ENCODE measurements at places on chromosomes 6 and 20.

GRCh38 chr6:29853245-29853644, 25.6 kb downstream of the HLA-G start:
- no peak for DNase-seq

- DNase-seq: no peak
These were observed 3.5 kb upstream of the PRIM2 start for GRCh38 chr6:57313711-57314471.

GRCh38 chr6:106666282-106667021, 37.1 kb downstream of the QRSL1 start:
- no peak for DNase-seq

GRCh38 chr6:815348-815738, 122.4 kb upstream of the EXOC2 start:
- DNase-seq: no peak

- no peak for DNase-seq
These were observed 26.7 kb downstream of the MDN1 start for GRCh38 chr6:89792881-89793280.

DNA sequence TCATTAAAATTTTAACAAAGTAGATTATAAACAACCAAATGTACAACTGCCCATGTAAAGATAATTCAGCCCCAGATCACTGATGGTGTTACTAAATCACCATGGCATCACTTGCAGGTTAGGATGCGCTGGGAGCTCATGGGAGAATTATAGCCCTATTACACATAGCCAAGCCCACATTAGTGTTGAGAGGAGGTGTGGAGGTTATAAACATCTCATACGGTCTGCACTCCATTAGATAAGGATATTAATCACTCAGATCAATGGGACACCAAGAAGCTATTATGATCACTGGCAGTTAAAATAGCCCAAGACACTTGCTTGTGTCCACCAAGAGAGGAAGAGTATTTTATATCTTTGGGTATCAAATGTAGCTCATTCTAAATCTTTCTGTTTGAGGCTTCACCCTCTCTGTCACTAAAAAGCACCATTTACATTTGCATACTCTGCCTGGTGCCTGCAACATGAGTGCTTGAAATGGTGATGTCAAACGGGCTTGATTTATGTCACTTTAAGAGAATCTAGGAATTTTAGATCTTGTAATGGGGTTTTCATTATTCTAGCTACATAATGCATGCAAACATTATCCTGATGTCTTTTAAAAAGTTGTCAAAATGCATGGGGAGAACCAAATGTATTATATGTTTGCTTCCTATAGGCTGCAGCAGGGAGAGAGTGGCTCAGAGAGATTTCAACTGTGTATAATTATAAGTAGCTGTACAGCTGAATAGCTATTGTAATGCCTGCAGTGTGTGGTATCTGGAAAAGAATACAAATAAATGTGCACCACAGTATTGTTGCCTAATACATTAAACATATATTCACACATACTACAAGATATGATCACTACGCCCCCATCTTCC, 654.1 kb upstream of the MARCKS start:
- no peak for DNase-seq

GRCh38 chr6:70601014-70601413, 34.3 kb downstream of the SDHAF4 start:
- no peak for DNase-seq

- no peak for DNase-seq
These were observed 136.4 kb upstream of the PTPN1 start for GRCh38 chr20:50373674-50374286.

DNA sequence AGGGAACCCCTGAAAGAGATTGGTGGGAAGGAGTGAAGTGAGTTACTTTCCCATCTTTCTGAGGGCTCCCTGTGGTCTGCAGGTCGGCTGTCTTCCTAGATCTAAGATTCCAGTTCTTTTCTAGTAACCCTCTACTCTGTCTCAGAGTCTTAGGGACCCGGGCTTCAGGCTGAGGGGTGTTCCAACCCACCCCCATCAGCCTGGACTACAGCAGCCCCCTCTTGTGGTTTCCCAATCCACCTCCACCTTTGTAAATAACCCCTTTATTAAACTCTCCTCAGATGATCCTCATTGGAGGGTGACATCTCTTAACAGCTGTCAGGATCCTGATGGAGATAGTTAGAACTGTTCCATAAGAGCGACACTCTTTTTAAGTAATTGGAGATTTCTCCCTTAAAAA, 300.4 kb downstream of the LRFN2 start:
- DNase-seq: no peak

GRCh38 chr20:23658336-23658735, 20.6 kb upstream of the CST3 start:
- no peak for DNase-seq

DNA sequence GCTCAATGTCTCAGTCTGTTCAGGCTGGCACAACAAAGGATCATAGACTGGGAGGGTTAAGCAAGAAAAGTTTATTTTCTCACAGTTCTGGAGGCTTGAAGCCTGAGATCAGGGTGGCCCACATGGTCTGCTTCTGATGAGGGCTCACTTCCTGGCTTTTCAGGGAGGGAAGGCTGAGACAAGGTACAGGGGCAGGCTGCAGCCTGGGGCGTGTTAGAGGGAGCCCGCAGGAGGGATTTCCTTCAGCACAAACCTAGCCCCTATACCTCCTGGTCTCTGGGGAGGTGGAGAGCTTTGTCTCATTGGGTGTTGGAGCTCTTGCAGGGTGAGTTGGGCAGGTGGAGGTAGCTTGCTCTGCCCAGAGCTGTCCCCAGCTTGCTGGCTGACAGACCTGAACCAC, 81.1 kb upstream of the GPR6 start:
- DNase-seq: no peak

GRCh38 chr6:64415926-64416325, 780.3 kb downstream of the PHF3 start:
- DNase-seq: no peak

GRCh38 chr6:33008944-33009861, at the start of gene HLA-DOA:
HLA-DOA (minus strand) TSS chr6:33009591.
- DNase-seq: peak; percentile 72

DNA sequence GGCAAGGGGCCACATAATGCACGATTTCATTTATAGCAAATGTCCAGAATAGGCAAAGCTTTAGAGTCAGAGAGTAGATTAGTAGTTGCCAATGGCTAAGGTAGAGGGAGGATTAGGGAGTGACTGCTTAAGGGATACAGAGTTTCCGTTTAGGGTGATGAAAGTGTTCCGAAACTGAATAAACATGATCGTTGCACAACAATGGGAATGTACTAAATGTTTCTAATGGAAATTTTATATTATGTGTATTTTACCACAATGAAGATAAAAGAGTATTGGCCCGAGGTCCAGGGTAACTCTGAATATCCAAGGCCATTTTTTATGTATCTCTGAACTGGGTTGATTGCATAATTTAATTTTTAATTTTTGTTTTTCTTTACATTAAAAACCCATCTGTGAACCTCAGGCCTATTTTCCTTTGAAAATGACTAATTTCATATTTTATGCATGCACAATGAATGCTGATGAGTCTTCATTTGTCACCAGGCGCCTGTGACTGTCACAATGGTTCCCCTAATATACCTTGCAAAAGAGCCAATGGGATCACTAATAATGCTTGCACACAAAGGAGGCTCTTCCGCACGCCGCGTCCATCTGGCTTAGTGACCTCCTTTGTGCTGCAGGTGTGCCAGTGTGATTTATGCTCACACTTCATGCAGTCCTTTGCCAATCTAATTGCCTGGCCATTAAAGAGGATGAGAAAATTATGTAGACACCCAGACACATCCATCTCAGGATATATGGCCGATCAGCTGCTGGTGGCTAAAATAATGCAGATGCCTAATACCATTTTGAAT, 612.5 kb downstream of the CDH26 start:
- no peak for DNase-seq

- no peak for DNase-seq
These were observed 53.4 kb downstream of the SLC24A3 start for GRCh38 chr20:19265646-19266374.

DNA sequence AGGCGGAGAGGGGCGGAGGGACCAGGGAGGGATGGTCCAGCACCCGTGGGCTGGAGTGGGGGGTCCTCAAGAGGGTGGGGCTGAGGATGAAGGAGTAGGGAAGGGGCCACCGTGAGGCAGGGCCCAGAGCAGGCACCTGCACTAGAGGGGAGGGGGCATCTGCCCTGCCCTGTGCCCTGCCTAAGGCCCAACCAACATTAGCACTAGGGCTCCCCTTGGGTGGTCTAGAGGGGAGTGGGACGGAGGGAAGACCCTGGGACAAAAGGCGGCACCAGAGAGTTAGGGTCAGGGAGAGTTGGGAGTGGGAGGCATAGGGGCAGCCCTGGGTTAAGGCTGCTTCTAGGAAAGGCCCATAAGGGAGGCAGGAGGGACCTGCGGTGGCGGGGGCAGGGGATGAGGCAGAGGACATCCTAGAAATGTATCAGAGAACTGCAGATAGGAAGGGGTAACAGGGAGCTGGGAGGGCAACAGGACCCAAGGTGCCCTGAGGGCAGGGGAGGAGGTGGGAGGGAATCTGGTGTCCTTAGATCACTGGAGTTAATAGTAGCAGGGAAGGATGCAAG, 24.5 kb downstream of the HLA-F start:
- peak; percentile 61 for DNase-seq

DNA sequence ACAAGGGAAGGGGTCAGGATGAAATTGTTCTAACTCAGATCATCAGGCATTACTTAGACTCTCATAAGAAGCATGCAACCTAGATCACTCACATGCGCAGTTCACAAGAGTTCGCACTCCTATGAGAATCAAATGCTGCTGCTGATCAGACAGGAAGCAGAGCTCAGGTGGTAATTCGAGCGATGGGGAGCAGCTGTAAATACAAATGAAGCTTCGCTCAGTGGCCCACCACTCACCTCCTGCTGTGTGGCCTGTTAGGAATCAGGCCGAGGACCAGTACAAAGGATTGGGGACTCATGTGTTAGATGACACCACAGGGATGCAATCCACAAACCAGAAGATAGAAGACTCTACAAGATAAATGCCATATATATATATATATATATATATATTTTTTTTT, 31.5 kb upstream of the TOP1 start:
- DNase-seq: no peak

GRCh38 chr6:101645770-101646169, 252.3 kb downstream of the GRIK2 start:
- DNase-seq: no peak

GRCh38 chr6:150211700-150212511, 69.1 kb downstream of the PPP1R14C start:
- DNase-seq: no peak

DNA sequence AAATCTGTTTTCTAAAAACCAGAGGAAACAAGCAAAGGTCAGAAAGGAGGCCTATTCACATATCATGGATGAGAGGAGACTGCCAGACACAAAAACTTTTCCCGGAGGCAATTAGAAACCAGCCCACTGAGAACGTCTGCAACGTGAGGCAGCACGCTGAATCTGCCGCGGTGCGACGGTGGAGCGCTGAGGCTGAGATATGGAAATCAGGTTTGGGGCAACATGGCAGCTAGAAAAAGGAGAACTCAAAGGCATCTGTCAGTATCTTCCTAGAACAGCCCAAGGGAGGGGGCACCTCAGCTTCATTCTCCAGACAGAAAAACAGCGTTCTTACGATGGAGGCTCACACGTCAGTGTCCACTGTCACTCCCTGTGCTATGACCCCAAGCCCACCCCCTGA, 5.2 kb downstream of the PRELID3B start:
- no peak for DNase-seq

- DNase-seq: peak; percentile 30
These were observed 226.2 kb downstream of the SYNDIG1 start for GRCh38 chr20:24695529-24696225.

DNA sequence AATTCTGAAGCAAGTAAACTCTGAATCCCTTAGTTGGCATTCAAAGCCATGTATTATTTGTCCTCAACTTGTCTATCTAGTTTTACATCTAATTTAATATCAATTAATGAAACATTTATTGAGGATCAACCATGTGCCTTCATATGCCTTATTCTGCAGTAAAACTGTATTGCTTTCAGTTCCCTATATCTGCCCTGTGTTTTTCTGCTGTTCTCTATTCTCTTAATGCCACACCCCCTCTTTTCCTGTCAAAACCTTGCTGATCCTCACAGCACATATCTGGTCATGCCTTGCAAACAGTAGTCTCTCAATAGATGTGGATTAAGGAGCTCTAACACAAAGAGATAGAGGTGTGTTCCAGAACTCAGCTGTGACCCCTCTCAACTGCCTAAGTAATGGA, 2.0 kb downstream of the FIG4 start:
- DNase-seq: no peak

- no peak for DNase-seq
These were observed 7.1 kb upstream of the NKX2-2 start for GRCh38 chr20:21520702-21521595.

DNA sequence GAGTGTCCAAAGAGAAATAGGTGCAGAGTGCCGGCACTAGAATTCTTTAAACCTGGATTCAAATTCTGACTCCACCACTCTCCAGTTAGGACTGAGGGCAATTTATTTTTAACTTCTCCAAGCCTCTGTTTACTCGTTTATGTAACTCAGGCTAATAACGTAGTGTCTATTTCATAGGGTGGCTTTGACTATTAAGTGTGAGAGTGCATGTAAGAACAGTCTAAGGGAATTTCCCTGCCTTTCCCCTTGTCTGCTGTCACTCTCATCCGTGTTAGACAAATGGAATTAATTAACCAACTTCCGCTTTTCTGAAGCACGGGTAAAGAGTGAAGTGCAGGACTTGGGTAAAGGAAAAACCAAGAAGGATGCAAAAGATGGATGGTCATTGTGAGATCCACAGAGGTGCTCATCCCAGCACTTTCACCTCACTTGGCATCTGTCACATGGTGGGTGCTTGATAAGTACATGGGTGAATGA, 4.1 kb upstream of the ZKSCAN8 start:
- peak; percentile 71 for DNase-seq

DNA sequence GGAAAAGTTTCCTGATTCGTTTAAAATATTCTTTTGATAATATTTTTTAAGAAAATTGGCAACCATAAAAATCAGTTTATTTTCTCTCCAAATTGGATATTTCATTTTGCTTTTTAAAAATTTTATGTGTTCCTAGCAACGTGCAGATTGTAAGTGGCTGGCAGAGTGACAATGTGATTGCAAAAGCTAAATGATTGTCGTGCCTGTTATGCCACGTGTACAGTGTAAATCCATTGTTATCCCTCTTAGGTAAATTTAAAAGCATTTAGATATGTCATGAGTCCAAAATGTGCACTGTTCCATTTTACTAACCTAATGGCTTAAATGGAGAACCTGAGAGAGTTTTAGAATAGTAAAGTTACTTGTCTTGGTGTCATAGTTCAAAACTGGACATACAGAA, 94.4 kb upstream of the ADGRF4 start:
- no peak for DNase-seq

DNA sequence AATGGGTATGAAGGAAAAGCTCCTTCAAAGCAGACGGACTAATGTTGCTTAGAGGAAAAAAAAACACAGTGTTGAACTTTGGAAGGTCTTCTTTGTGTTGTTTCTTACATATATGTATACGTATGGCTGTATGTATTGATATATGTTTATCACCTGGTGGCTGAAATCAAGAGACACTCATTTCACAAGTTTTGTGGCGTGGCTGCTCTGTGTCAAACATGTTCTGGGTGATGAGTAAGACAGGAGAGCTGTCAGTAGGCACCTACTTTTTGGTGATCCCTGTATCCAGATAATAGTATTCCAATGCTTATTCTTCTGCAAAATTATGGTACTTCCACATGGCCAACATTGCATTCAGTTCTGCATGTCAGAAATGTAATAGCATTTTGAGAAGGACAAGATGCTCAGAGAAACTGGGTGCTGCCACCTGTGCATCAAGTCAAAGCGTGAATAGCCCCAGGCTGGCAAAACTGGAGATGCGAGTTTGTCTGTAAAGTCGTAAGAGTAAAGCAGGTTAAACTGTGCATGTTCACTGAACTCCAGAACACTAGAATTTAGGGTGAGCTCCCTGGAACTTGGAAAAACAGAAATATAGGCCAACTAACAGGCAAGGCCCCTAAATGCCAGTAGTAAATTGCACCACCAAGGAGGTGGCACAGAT, 67.9 kb downstream of the ARMC2 start:
- no peak for DNase-seq

All from activated effector memory CD4-positive, alpha-beta T cell treated with anti-CD3 and anti-CD28 coated beads, Interleukin-2, amount 50 U/mL, for 16 hours (primary cell).